ENCODE measurements at places on chromosomes 11 and 22.

- DNase-seq = no peak
Observed at GRCh38 chr22:34587357-34588356, 478.3 kb upstream of the ISX start.

- DNase-seq = no peak
Observed at GRCh38 chr11:13962562-13963168, at the start of gene SPON1. TSS of gene SPON1 (plus strand) at chr11:13962723. CDS start at chr11:13962905, 182 bp downstream.

GRCh38 chr11:22792497-22792896 lies 37.1 kb downstream of the SVIP start:
- no peak for DNase-seq

DNA sequence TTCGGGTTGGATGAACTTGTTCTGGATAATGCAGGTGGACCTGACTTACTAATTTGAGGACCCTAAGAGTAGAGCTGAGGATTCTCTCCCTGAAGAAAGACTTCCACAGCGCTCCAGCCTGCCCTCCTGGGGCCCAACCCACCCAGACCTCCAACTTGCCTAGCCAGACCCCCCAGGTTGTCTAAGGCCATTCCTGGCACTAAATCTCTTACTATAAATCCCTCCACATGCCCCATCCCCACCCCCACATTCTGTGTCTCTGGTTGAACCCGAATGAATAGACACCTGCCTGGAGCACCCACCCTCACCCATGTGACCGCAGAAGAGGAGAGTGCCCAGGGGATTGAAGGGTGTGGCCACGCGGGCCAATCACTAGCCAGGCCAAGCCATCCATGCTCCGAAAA lies 1480.0 kb downstream of the TBC1D22A start:
- no peak for DNase-seq

- no peak for DNase-seq
Observed at GRCh38 chr11:16969010-16969999, 44.9 kb downstream of the PLEKHA7 start.

DNA sequence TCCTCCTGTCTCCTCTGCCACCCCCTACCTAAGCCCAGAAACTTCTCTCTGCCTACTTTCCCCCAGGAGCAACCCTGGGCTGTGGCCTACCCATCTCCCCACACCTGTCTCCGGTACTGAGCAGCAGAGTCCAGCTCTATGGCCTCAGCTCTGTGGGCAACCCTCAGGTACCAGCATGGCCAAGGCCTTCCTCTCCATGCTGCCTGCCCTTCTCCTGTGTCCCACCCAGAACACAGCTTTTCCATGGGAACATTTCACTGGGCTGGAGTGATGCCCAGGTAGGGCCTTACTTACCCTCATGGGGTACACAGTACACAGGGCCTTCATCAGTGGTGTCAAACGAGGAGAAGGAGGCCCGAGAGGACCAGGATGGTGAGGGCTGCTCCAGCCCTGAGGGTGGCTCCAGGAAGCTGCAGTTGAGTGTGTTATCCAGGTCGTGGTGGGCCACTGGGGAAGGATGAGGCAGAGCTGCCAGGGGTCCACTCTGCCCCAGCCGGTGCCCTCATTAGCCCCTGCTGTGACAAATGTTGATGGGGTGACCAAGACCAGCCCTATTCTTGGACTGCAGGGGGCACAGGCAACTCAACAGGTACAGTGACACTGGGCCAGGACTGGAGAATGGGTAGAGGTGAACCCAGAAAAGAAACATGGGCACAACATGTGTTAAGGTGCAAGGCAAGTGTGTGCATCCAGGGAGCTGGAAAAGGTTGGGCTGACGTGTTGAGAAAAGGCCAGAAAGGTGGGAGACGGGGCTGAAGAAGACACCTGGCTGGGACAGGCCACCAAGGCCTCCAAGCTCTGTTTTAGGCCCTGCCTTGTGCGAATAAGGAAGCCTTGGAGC lies 10.3 kb downstream of the SCARF2 start:
- no peak for DNase-seq

- no peak for DNase-seq
Observed at GRCh38 chr11:10323793-10324170, 18.9 kb downstream of the ADM start.

GRCh38 chr11:83355391-83355790 lies 69.2 kb upstream of the CCDC90B start:
- DNase-seq = no peak

DNA sequence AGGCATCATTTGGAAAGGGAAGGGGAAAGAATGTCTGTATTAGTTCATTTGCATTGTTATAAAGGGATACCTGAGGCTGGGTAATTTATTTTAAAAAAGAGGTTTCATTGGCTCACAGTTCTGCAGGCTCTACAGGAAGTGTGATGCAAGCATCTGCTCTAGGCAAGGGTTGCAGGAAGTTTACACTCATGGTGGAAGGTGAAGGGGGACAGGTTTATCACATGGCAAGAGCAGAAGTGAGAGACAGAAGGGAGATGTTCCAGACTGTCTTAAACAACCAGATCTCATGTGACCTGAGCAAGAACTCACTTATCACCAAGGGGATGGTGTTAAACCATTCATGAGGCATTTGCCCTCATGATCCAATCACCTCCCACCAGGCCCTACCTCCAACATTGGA lies 90.6 kb downstream of the CCDC83 start:
- DNase-seq = no peak

DNA sequence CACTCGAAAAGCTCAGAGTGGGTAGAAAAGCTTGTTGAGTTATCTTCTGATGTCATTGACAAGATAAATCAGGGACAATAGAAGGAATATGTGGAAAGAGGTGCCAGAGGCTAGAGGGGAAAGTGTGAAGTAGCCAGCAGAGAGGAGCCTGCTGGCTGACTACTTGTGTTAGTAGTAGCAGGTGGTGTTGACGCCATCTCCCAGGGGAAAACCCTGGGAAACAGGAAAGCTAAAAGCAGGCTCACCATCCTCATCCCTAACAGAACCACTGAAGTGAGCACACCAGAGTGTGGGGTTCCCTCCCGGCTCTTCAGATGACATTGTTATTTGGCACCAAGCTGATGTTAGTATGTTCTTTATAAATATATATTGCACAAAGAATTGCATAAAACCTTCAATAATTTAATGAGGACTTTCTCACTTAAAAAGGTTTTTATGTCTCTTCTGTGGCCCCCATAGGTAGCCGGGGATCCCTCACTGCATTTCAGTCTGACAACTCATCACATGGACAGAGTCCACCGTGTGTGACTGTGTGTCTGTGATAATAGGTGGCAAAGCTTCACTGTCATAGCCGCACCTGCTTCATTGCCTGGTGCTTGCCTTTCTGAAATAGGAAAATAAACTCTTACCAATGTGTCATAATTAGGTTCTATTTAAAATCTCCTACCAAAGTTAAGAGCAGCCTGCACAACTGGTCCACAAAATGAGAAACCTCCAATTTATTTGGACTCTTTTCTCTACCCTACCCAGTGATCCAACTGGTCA lies 63.2 kb upstream of the TOP3B start:
- no peak for DNase-seq

DNA sequence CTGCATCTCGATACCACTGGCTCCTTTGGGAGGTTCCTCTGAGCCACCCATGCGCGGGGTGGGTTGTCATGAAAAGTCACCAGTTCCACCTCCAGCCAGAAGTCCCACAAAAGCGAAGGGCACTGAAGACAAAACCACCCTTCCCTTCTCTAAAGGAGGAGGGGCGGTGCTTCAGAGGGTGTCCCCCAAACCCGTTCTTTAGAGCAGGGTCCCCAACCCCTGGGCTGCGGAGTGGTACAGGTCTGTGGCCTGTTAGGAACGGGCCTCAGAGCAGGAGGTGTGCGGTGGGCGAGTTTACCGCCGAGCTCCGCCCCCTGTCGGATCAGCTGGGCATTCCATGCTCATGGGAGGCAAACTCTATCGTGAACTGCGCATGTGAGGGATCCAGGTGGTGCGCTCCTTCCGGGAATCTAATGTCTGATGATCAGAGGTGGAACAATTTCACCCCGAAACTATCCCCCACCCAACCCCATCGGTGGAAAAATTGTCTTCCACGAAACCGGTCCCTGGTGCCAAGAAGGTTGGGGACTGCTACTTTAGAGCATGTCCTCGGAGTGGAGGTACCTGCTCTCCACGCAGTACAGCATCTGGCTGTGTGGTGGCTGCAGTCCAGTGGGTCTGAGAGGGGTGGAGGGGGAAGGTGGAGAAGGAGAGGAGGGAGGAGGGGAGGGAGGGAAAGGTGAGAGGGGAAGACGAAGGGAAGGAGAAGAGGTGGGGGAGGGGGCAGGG lies 72.9 kb upstream of the SEPTIN5 start:
- no peak for DNase-seq

GRCh38 chr11:126194121-126194543 lies 17.3 kb downstream of the RPUSD4 start:
- no peak for DNase-seq

DNA sequence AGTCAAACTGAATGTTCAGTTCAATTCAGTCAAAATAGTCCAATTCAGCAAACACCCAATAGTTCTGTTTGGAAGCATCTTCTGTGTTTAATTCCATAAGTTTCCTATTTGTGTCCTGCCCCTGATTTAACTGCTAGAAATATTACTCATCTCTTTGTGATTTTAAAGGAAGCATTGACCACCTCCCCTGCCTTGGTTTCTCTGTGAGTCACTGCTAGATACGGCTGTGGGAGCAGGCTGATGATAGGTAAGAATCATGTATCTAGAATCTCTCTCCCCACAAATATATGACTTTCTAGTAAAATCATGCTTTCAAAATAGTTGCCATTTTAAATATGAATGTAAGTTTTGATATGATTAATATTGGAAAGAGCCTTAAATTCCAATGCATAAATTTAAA lies 888.5 kb downstream of the NTM start:
- DNase-seq = no peak

GRCh38 chr11:70066136-70066520 lies 12.0 kb upstream of the ANO1 start:
- no peak for DNase-seq

DNA sequence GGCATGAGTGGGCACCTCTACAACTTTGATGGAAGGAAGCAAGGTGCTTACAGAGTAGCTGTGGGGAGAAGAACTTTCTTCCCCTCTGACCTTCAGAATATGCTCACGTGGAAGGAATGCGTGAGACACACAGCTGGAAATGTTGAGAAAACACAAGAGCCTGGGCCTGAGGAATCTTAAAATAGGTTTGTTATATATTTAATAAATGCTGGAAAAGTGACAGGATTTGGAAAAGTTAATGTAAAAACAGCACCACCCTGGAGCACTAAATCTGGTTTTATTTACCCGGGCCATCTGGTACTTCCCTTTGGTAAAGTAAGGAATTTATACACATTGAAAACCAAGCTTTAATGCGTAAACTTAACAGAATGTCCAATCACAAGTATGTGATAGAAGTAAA lies 14.0 kb upstream of the AMPD3 start:
- no peak for DNase-seq

- no peak for DNase-seq
Observed at GRCh38 chr11:65274735-65275682, 13.2 kb downstream of the POLA2 start.

DNA sequence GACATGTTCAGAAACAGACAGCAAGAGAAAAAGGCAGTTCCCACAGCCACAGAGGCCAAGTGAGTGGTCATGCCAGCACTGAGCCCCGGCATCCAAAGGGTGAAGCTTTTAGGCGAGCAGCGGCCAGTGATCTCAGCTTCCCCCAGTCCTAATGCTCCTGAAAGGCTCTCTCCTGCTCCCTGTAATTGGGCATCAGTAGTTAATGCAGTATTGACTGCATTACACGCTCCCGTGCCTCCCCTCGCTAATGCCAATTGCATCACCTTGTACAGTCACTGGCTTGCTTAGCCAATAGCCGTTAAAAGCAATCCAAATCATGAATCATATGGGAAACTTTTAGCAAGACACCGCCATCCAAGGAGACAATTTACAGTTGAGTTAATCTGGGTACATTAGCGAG lies 4.9 kb downstream of the LMO1 start:
- no peak for DNase-seq

All from activated T-helper 1 cell treated with anti-CD3 and anti-CD28 coated beads, Interleukin-2, amount 50 U/mL, for 16 hours (primary cell).